ENCODE measurements at places on chromosomes 5 and 9.

- DNase-seq, result peak; percentile 75
These were observed 59.9 kb downstream of the ZFAND5 start for GRCh38 chr9:72305102-72305546.

- DNase-seq, result no peak
These were observed 290.6 kb upstream of the PANK3 start for GRCh38 chr5:168869615-168870227.

GRCh38 chr9:107620801-107621200, 131.2 kb upstream of the KLF4 start:
- no peak for DNase-seq

GRCh38 chr5:64165500-64166200, at the start of gene RNF180:
Gene RNF180 (plus strand): TSS chr5:64165843. CDS start chr5:64200808, 34,965 bp downstream.
- no peak for DNase-seq

- no peak for DNase-seq
These were observed 6.9 kb upstream of the PDCL start for GRCh38 chr9:122835313-122835731.

DNA sequence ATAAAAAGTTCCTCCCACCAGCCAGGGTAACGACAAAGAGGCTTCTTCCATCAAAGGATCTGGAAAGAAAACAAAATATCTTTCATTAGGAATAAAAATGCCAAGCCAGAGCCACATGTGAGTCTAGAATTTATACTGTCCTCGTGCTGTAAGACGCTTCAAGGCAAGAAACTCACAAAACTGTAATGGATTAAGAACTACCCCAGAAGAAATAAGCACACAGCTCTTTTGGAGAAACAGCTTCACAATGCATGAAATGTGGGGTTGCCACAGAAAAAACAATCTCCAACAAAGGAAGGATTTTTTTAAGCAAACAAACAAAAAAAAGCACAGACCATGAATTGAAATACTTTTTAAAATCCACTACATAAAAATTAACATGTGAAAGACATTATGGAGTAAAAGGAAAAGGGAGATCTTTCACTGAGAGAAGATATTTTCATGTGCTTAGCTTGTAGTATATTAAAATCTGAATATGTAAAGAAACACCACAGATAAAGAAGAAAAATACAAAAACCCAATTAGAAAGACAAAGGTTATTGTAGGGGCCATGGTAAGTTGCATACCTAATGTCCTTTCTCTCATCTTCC, 140.5 kb upstream of the NFIL3 start:
- DNase-seq, result no peak

DNA sequence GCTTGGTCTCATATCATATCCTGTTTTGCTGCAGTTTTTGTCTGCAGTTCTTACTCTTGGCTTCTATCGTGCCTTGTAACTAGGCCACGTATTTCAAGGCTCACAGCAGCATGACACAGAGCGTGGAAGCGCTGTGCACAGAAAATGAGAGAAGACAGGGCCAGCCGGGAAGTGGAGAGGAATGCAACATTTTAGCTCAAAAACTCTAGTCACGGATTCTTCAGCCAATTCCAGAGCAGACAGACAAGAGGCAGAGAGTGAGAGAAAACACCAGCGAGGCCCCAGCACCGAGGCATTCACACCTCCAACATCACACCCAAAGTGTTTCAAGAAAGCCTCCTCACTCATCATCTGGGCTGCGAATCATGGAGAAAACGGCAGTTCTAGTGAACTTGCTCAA, 160.8 kb downstream of the DNAH5 start:
- DNase-seq, result peak; percentile 16

- DNase-seq, result no peak
These were observed 189.9 kb upstream of the SMC2 start for GRCh38 chr9:103904242-103904641.

DNA sequence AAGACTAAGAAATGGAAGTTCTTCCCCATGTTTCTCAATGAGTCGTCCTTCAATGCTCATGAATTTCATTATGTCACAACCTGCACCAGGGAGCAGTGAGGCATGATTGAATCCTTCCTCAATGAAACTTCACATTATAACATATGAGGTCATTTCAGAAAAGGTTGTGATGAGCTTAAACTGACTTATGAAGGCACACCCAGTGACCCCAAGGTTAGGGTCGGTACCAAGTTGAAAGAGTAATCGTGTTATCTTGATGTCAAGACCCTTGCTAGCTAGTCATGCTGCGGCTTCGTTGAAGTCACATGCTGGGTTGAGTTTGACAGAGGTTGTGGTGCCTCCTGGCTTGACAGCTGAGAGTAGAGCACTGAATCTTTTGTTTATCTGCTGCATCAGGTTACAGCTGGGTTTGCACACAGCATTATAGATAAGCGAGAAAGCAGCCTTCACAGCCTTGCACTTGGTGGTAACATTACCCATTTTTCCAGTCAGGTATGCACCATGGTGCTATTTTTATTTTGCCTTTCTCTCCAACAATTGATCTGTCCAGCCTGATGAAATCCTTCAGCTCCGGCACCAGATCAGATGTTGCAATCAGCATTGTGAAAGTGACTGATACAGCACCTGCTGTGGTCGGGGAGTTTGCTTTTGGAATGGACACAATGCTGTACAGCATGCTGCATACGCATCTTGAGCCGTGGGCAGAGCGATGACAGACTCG, 133.2 kb downstream of the ERCC6L2 start:
- no peak for DNase-seq

- no peak for DNase-seq
These were observed at the start of gene CDKN2A for GRCh38 chr9:21993893-21994555. Gene CDKN2A (minus strand): TSS chr9:21994392.

GRCh38 chr5:80655231-80655774, 520 bp upstream of the DHFR start:
- no peak for DNase-seq

GRCh38 chr5:73942783-73943182, 316.8 kb downstream of the ARHGEF28 start:
- DNase-seq, result no peak

DNA sequence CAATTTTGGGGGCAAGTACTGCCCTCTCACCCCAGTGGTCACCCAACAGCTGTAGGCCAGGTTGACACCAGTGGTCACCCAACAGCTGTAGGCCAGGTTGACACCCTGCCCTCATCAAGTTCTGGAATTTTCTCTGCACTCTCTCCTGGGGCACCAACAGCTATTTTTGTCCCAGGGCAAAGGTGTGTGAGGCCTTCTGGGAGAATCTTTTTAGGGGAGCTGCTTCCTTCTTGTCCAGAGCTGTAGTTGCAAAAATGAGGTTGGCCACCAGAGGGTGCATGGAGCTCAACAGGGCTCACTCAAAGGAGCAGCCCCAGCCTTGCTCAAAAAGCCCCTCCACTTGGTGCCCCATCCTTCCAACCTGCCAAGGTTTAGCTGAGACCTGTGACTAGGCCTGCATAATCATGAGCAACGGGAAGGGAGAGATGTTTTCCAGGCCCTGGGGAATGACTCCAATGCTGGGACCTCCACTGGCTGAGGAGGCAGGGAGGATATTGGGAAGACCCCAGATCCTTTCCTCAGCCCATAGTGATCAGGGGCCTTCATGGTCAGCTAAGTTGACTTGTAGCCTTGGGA, 10.6 kb upstream of the P4HA2 start:
- DNase-seq, result no peak

- DNase-seq, result no peak
These were observed 26.6 kb downstream of the GRAMD2B start for GRCh38 chr5:126449751-126450271.

DNA sequence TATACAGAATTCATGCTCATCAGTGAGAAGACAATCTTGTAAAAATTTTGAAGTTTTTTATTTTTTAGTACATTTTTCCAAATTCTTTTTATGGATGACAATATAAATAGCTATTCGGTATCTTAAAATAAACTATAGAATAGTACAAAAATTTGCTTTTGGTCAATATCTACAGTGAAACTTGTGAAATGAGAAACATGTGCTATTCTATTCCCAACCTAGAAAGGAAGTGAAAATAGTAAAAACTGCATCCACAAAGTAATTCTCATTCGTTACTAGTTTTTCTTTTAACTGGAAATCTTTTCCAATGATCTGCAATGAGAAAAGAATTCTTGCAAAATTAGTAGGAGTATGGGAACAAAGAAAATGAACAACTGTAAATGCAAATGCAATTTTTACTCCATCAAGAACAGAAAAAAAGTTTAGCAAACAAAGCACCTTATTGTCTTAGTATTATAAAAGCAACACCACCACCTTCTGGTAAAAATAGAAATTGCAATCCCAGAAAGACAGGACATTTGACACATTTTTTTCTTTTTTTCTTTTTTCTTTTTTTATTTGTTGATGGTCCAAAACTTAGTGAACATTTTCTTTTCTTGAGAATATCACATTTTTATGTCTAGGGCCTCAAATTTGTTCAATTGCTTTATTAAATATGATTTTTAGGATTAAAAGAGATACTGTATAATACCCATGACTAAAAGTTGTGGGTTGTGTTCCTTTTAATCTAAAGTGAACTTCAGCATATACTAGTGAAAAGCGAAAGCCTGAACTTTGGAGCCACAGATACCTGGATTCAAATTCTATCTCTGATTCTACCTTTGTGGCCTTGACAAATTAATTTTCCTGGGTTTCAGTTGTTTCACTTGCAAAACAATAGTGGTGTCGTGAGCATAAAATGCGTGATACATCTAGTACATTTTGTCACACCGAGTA, 72.3 kb downstream of the SLCO4C1 start:
- DNase-seq, result no peak
